ENCODE measurements at places on chromosomes 3 and 15.

- no peak for DNase-seq
These were observed 89.6 kb upstream of the GALNT15 start for GRCh38 chr3:16084887-16085286.

DNA sequence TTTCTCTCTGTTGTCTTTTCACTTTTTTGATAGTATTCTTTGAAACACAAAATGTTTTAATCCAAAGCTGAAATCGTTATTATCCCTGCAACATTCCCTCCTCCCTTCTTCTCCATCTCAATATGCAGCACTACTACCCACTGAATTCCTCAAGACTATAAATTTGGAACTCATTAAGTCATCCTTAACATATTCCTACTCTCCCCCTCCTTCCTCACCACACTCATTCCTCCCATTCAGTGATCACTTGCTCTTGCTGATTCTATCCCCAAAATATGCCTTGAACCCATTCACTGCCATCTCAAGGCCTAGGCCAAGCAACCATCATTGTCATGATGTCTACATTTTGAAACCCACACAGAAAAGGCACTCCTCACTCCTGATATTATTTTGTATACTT lies 2.4 kb upstream of the PIK3R4 start:
- DNase-seq = no peak

DNA sequence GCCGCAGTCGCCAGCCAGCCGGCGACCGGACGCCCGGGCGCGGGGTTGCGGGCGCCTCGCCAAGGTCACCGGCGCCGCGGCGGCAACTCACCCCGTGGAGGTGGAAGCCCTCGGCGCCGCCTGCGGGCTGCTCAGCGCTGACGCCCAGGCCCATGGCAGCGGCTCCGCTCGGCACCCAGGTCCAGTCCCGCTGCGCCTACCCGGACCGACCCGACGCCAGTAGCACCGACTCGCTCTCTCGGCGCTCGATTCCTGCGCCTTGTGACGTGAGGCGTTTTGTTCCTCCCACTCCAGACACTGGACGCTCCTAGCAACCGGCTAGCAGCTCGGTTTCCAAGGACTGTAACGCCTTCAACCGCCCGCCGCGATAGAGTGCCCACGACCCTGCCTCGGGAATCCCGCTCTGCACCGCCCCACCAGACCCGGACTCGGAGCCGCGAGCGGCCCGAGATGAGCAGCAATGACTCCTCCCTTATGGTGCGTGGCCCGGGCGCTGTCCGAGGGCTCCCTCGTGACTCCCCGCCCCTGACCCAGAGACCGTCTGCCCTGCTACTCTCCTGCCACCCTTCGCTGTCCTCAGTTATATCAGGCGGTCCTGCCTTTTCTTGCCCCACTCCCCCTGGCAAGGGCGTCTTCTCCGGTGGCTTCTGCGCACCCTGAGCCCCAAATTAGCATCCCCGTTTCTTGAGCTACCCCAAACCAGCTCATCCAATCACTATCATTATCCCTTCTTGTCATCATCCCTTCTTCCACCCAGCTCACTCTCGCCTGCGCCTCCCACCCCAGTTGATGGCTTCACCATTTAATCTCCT lies at the start of the genes GORASP1 and TTC21A:
Gene GORASP1 (minus strand): TSS at position 240 of the 812 bp plus-strand sequence. CDS start 86 bp downstream, at position 154.
Gene TTC21A (plus strand): TSS at position 293 of the 812 bp plus-strand sequence. CDS start 158 bp downstream, at position 451.
- peak; percentile 93 for DNase-seq

DNA sequence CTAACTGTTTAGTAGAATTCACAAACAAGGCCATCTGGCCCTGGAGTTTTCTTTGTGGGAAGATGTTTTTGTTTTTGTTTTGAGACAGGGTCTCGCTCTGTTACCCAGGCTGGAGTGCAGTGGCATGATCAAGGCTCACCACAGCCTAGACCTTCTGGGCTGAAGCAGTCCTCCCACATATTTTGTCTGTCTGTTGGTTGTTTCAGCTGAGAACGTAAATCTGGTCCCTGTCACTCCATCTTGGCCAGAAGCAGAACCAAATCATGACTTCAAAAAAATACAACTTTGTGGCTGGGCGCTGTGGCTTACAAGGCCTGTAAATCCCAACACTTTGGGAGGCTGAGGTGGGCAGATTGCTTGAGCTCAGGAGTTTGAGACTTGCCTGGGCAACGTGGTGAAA lies 27.1 kb downstream of the MRAS start:
- no peak for DNase-seq

DNA sequence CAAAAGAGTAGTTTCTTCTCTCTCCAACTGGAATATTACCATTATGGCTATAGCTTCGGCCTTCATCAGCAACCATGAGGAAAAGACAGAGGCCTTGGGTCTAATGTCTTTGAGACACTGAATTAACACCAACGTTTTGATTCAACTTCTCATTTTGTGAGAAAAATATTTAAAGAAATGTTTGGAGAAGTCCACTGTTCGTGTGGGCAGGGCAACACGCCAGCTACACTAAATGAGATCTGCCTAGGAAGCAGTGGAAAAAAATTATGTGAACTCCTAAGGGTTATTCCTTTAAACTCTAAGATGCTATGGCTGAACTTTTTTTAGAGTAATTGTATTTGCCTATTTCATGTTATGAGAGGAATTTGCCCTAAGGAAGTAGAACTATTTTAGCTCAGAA lies 41.8 kb downstream of the NCEH1 start:
- DNase-seq = no peak

GRCh38 chr3:52786330-52787215 lies 8.0 kb upstream of the ITIH3 start:
- no peak for DNase-seq

DNA sequence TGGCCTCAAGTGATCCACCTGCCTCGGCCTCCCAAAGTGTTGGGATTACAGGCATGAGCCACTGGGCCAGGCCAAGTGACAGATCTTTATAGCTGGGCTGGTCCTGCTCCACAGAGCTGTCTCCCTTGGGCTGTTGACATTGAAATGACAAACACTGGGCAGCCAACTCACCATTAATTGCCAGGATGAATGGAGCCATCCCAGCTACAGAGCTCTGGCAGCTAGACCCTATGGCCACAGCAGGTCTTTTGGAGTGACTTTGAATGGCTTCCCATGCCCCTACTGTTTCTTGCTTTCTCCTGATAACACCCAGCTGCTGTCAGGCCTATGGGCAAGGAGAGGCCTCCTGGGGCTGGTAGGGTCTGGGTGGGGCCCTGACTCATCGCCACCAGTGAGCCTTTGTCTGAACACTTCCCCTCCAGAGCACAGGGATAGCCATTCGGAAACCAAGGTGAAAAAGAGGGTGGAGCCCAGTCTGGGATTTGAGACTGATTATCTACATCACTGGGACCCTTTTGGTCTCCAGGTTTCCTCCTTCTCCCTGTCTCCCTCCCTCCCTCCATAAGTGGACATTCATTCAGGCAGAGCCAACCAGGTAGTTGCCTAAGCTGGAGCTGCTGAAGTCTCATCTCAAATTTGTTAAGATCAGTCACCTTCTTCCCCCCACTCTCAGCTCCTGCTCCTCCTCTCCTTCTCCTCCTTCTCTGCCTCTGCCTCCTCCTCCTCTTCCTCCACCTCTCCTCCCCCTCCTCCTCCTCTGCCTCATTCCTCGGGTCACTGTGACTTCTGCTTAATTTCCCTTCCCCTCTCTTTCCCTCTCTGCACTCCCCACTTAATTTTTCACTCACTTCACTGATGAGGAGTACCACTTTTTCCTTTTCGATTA lies 34.0 kb downstream of the BHLHE40 start:
- DNase-seq = no peak

- no peak for DNase-seq
These were observed 982.9 kb downstream of the TUSC7 start for GRCh38 chr3:117692416-117692995.

GRCh38 chr3:178538056-178538455 lies 1.8 kb downstream of the KCNMB2 start:
- DNase-seq = no peak

GRCh38 chr15:57762302-57762701 lies 55.8 kb downstream of the POLR2M start:
- DNase-seq = no peak

GRCh38 chr15:99651023-99651807 lies 82.0 kb downstream of the LYSMD4 start:
- DNase-seq = no peak

DNA sequence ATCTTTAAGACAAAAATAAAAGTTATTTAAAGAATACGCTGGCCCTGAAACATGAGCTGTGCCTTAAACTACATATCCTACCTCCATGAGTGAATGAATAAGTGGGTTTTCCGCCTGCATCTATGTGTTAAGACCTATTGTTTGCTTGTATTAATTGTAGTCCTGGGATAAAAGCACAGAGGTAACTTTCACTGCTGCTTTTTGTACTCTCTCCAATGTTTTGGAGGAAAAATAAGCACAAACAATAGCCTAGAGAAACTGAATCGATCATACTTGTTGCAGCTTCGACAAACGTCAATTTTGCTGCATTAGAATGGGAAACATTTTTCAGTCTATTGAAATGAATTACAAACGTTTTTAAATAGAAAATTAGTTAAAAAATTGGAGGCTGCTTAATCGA lies 1.3 kb upstream of the CTNNB1 start:
- DNase-seq = no peak

GRCh38 chr3:169227911-169228310 lies 435.6 kb downstream of the MECOM start:
- peak; percentile 75 for DNase-seq

GRCh38 chr15:29656636-29657475 lies 165.4 kb downstream of the TJP1 start:
- DNase-seq = peak; percentile 86

DNA sequence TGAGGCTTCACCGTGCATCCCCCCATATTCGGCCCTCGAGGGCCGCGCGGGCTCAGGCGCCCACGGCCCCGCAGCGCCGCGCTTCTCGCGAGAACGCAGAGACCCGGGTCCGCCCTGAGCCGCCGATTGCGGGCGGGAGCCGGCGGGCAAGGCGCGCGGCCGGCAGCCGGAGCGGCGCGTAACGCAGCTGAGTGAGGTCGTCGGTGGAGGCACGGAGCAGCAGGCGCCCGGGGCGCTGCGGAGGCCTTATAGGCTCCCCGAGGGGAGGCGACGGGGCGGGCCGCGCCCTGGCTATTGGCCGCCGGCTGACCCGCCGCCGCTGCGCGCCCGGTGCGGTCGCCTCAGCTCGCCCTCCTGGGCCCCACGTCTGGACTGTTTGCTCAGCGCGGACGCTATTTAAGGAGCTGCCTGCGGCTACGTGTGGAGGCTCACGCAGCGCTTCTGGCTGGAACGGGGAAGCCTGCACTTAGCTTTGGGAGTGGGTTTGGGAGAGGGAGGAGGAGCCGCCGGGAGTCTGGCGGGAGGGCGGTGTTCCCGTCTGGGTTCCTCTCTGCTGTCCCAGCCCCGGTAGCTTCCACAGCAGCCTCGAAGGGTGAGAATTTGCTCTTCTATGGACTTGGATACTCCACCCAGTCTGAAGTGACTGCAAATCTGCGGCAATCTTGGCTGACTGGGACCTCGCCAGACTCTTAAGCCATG lies at the start of gene PLOD2:
Gene PLOD2 (minus strand): TSS at position 221 of the 699 bp plus-strand sequence. CDS start 195 bp downstream, at position 26.
- DNase-seq = peak; percentile 89

- no peak for DNase-seq
These were observed 16.6 kb downstream of the ST3GAL6 start for GRCh38 chr3:98779541-98780335.

DNA sequence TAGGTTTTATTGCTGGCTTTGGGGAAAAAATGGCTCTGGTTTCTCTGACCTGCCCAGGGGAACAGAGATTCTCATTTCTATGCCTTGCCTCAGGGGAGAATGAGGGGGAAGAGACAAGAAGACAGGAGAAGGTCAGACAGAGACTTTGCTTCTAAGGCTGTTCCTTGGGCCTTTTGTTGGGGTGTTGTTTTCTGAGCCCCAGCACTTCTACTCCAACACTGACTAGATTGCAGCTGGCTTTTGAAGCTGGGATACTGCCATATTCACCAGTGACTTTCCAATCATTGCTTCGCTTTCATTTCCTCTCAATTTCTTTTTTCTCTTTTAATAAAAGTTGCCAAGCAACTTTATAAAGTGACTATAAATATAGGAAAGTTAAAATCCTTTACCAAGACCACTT lies 143.2 kb upstream of the ARHGEF26 start:
- no peak for DNase-seq

GRCh38 chr3:53079791-53080555 lies 34.1 kb upstream of the SFMBT1 start:
- no peak for DNase-seq

GRCh38 chr15:68930268-68931022 lies at the start of gene SPESP1:
Gene SPESP1, plus strand, starts transcription at chr15:68930525. Its CDS starts 129 bp downstream, at chr15:68930654.
- DNase-seq = no peak

- no peak for DNase-seq
These were observed 32.5 kb upstream of the CD47 start for GRCh38 chr3:108123326-108123725.

- DNase-seq = no peak
These were observed 476.6 kb upstream of the ROBO1 start for GRCh38 chr3:80244390-80244789.

- DNase-seq = no peak
These were observed 22.4 kb downstream of the ACSBG1 start for GRCh38 chr15:78212008-78212407.

DNA sequence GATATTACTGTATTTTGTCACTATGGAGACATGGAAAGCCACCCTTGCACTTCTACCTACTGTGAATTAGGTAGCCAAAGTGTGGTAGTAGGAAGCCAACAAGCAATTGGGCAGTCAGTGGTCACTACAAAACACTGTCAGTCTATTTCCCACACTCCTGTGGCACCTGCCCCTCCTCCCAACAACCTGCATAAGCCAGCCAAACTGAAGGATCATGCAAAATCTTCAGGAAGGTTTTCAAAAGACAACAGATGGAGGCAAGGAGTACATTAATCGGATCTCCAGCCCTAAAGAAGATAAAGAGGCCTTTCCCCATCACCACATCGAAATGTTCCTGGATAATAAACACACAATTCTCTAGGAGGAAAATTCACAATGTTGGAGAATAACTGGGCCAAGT lies 11.9 kb downstream of the POMGNT2 start:
- no peak for DNase-seq

GRCh38 chr3:66376568-66376967 lies 124.3 kb downstream of the LRIG1 start:
- no peak for DNase-seq

DNA sequence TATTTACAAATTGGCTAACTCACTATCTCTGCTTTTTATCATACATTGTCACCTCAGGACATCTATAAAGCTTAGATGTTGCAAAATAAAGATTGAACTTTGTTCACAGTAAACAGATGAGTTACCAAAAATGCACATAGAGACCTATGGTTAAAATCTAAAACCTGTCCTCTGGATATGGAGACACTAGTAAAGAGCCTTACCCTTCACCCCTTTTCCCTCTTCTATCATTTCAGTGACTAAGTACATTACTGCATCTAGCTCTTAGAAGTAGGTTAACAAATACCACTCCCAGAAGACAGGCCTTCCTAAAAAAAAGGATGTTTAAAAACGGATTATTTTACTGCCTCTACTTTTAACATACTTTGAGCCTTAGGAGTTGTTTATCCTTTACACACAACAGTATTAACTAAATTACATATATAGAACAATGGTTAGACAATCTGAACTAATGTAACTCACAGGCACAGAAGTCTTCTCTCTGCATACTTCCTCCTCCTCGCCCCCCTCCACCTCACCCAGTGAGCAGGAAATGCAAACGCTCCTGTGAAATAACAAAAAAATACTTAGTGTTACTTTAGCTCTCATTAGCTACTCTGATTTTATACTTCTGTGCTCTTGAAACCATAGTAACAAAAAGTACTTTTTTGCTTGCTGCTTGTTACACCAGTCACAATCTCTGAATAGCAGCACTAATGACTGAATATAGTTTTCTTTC lies 23.3 kb downstream of the IREB2 start:
- DNase-seq = no peak

- no peak for DNase-seq
These were observed 363 bp downstream of the MAGI1 start for GRCh38 chr3:66038384-66038725.

- DNase-seq = no peak
These were observed 27.9 kb upstream of the SV2B start for GRCh38 chr15:91072161-91072560.

- DNase-seq = no peak
These were observed 691.4 kb downstream of the ZBBX start for GRCh38 chr3:166688665-166689064.

GRCh38 chr3:184154885-184155643 lies at the start of gene DVL3:
Gene DVL3, plus strand, starts transcription at chr3:184155377. Its CDS starts 259 bp downstream, at chr3:184155636.
- peak; percentile 88 for DNase-seq

Data from neural progenitor cell (in vitro differentiated cells).